Stimulated activated CD4-positive, alpha-beta T cell treated with anti-CD3 and anti-CD28 coated beads, Interleukin-4, amount 100 ng/mL, for 48 hours (primary cell): ENCODE measurements at places on chromosomes 13 and 19.

DNA sequence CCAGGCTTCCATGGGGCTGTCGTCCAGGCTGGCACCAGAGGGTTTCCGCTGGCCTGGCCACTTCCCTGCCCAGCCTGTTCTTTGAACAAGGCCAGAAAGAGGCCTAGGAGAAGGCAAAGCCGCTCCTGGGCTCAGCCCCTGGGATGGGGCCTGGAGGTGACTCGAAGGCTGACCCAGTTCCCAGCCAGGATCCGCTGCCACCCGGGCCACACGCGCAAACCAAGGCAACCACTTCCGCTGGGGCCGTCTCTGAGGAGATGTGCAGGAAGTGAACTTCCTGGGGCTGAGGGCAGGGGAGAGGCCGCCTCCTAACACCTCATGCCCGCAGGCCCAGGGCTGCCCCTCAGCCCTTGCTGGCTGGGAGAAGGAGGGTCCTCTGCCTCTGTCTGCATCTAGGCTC, 15.2 kb downstream of the PLEKHF1 start:
- DNase-seq = peak; percentile 80

GRCh38 chr13:84662491-84662890, 780.2 kb upstream of the SLITRK1 start:
- no peak for DNase-seq

DNA sequence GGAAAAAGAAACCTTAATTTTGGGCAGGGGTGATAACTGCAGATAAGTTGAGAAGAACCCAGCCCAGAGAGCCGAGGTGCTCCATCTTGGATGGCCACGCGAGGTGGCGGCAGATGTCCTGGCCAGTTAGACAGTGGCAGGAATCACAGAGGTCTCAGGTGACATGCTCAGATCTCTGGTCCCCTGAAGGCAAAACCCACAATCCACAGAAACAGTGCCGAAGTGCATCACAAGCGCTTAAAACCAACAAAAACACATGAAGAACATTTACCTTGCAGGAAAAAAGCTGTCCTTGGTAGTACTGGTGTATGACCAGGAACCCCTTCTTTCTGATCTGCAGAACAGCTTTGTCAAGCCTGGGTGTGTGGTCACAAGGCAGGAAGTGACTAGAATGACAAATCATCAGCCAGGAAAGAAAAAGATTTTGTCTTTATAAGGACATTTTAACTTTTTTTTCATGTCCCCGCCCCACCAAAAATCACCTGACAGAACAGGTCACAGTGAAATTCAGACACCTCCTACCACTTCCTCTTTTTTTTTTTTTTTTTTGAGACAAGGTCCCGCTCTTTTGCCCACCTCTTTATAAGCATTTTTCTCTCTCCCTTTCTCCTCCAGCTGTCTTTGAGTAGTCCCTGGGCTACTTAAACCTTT, at the start of gene LCP1:
LCP1 (minus strand) TSS at position 338 of the 651 bp plus-strand sequence. CDS start 22,515 bp downstream, outside the sequence.
- DNase-seq = peak; percentile 48

DNA sequence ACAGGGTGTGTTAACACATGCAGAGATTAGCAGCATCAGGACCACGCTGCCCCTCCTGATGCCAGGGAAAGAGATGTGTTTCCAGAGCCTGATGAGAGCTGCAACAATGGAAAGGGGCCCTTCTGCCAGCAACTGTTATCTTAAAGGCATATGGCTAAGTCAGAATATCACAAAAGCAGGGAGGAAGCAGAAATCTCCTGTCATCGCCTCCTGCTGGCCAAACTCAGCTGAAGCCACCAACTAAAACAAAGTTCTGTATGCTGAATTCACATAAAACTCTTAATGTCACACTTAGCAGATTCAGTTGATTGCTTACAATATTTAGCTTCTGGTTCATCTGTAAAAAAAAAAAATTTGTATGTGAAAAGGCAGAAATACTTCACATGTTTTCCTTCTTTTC, 178.2 kb downstream of the GPC5 start:
- DNase-seq = no peak

GRCh38 chr13:23427342-23427843, 6.1 kb downstream of the SACS start:
- DNase-seq = no peak

GRCh38 chr19:18202397-18202777, 1.5 kb downstream of the RAB3A start:
- DNase-seq = no peak

DNA sequence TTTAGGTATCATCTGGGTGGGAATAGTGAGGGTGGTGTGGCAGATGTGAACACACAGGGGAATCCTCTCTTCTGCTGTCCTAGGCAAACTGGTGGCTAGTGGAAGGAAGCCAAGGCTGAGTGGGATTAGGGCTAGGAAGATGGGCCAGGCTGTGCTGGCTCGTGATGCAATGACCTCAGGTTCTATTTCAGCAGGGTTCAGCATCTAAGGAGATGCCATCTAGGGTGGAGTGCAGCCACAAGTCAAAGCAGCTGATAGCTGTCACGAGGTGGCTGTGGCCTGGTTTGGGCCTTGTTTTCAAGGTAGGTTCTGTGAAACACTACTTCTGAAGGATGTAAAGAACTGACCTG, 21.6 kb downstream of the ARL11 start:
- no peak for DNase-seq

- DNase-seq = no peak
These were observed 49.5 kb downstream of the KDM4B start for GRCh38 chr19:5018224-5019015.

GRCh38 chr13:73412933-73413332, 354.1 kb downstream of the KLF5 start:
- DNase-seq = no peak

DNA sequence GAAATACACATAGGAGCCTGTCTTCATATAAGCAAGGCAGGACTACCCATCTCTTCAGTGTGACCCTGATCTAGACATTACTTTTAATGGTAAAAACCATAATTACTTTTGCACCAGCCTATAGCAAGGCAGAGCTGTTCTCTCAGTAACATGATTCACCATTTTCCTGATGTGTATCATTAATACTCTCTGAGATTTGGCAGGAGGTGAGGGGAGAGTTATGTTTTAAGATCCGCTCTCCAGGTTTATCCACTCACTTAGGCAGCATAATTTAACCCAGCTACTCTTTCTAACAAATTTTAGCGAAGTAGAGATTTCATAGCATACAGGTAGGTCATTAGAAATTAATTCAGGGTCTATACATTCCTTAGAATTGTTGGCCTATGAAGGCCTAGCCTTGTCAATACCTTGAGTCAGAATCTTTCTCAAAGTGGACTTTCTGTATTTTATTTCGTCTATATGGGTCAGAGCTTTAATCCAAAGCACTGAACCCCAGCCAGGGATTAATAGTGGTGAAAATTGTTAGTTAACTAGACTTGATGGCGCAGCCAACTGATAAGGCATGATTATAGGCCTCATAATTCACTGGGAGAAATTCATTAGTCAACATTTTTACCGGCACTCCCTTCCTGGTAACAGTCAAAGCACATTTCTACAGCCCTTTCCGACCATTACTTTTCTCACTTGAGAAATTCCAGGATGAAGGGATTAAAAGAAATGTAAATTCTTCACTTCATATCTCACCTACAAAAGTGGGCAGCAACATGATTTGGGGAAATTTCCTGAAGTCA, 955.1 kb downstream of the DIAPH3 start:
- DNase-seq = no peak

GRCh38 chr19:41225238-41226052, 6.4 kb downstream of the AXL start:
- DNase-seq = peak; percentile 16

DNA sequence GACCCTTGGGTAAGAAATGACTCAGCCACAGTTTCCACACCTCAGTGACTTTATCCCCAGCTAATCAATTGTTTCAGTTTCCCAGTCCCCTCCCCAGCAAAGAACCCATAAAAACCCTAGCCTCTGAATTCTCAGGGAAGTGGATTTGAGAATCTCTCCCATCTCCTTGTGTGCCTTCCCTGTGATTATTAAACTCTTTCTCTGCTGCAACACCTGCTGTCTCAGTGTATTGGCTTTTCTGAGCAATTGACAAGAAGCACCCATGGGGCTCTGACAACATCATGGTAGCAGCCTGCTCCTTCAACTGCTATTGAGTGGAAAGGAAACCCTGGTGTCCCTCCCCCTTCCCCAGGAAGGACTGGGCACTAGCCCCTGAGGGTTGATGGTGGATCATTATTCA, 73.7 kb downstream of the UQCRFS1 start:
- DNase-seq = no peak

DNA sequence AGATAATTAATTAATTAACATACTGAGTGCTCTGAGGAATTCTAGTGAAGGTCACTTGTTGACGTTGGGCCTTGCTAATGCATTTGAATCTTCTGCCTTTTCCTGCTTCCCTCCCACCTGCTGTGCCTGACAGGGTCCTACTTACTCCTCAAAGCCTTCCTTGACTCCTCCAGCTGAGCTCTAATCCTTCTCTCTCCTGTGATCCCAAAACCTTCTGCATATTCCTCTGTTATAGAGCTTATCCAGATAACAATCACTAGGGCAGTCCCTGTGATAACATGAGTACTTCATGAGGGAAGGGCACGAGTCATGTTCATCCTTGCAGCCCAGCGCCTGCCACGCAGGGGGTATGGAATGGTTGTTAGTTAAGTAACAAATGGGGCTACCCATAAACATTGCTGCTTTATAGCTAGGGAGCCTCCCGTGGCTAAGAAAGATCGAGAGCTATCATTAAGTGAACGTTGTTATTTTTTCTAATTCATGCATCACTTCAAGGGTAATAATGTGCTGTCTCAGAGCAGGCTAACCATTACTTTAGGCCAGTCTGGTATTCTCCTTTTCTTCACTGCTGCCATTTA, 19.1 kb upstream of the SPATA13 start:
- no peak for DNase-seq

DNA sequence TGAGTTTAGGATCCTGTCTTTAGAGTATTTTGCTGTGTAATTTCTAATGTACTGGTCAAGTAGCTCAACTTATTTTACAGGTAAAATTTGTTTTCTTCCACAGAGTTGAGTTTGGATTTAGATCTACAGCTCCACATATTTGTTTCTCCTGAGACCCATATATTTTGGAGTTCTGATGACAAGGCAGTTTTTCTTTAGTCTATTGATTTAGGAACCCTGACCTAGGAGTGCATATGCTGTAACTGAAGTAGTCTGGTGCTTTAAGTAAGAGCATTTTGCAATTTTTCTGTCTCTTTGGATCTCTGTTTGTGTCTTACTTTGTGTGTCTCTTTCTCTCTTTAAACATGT, 19.5 kb upstream of the SPRY2 start:
- no peak for DNase-seq

- no peak for DNase-seq
These were observed at the start of gene AXL for GRCh38 chr19:41218615-41219507. Gene AXL, plus strand, starts transcription at chr19:41219223. Its CDS starts 170 bp downstream, at chr19:41219393.

DNA sequence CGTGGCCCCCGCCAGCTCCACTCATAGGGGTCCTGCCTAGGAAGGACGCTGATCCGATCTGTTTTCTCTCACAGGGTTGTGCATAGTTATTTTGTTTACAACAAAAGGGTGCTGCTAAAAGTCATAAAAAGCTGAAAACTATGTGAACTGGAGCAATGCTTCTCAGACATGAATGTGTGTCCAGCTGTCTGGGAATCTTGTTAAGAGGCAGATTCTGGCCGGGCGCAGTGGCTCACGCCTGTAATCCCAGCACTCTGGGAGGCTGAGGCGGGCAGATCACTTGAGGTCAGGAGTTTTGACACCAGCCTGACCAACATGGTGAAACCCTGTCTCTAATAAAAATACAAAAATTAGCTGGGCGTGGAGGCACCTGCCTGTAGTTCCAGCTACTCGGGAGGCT, 8.6 kb downstream of the LRRC4B start:
- no peak for DNase-seq

DNA sequence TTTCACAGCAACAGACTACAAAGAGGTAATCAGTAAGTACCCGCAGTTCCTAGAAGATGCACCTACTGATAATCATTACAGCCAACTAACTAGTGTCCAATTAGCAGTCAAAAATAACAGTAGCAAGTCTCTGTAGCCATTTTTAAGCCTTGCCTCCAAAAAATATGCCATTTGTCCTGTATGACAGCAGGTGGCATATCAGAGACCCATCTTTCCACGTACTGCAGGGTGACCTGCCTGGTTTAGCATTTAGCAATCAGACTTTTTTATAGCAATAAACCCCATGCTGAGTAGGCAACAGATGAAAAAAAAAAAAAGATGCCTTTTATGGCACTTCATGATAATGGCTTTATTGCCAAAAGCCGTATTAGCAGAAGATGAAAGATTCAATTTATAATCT, 155.3 kb upstream of the LSM14A start:
- no peak for DNase-seq

- no peak for DNase-seq
These were observed 5.1 kb downstream of the FTL start for GRCh38 chr19:48970139-48970766.

DNA sequence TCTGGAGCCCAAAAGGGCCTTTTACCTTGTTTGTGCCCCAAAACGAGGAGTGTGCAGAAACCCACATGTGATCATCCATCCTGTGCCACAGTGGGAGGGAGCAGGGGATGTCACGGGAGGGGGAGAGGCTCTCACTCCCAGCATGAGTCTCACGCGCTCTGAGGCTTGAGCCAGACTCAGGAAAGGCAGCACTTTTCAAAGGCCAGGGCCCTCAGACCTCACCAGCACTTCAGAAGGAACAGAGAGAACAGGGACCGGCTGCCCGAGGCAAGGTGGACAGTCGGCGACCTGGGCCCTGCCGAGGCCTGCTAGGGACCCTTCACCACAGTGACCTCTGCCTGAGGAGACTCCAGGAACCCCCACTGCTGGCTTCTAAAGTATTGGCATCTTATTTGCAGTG, 71.7 kb upstream of the WASF3 start:
- DNase-seq = no peak

GRCh38 chr19:10808937-10809649, 26.9 kb downstream of the TMED1 start:
- DNase-seq = peak; percentile 24

GRCh38 chr13:76741624-76742023, 144.6 kb downstream of the KCTD12 start:
- DNase-seq = no peak

- no peak for DNase-seq
These were observed 349.2 kb upstream of the ARGLU1 start for GRCh38 chr13:106917024-106917571.

- no peak for DNase-seq
These were observed 260.8 kb upstream of the TSHZ3 start for GRCh38 chr19:31610018-31610417.

DNA sequence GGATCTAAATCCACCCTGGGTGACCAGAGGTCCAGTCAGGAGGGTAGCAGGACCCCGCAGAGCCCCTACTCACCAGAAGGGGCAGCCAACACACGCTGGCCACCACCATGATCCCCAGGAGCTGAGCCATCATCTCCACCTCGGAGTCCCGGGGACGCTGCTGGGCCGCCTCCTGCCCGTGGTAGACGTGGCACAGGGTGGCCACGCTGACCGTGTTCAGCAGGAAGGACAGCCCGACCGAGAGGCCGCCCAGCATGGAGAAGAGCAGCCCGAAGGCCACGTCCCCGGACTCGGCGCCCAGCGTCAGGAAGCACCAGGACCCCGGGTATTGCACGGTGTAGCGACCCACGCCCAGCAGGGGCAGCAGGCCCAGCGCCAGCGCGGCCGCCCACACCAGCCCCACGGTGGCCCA, 6.9 kb downstream of the TBXA2R start:
- DNase-seq = no peak
